ENCODE measurements at places on chromosomes 11 and 22.

DNA sequence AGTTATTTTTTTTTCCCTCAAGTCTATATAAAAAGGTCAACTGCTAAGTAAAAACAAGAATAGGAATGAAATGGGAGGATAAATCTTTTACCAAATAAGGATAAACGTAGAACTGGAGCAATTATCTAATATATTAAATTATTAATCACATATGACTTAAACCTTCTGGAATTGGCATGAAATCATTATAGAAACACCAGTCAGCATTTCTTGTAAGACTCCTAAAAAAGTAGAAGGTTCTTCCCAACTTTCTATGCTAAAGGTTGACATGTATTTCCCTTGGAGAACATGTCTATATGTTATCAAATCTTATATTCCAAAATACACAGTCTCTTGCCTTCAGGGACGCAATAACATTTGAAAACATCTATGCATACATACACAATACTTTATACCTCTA, 143.2 kb downstream of the SBF2 start:
- H3K4me1 ChIP-seq: no peaks in the 10 kb centered on the region
- no peak overlapping the region for H3K27ac ChIP-seq
- no peak for DNase-seq

GRCh38 chr22:23894710-23895598, 771 bp downstream of the MIF start:
- H3K27me3 ChIP-seq: no peaks in the 10 kb centered on the region
- peaks cover 6% of the 10 kb centered on the region for H3K36me3 ChIP-seq
- DNase-seq: peak; percentile 28
- H3K4me1 ChIP-seq: peaks cover 21% of the 10 kb centered on the region
- peak overlapping the region; percentile 93 for H3K27ac ChIP-seq

DNA sequence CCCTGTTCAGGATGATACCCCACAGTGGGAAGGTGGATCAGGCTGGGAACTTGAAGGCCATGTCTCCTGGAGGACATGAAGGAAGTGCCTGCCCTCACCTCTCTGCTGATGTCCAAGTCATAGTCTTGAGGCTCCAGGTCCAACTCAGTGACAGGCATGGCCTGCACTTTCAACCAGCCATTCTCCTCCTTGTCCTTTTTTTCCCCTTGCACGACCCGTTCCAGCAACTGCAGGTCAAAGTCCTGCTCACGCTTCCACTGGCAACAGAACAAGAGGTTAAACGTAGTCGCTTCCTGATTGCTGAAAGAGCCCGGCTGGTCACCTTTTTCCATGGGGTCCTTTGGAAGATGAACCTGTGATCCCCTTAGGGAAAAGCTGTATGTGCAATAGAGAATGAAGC, 47.7 kb downstream of the C11orf58 start:
- H3K4me1 ChIP-seq: peaks cover 4% of the 10 kb centered on the region
- no peak overlapping the region for H3K27ac ChIP-seq
- H3K4me3 ChIP-seq: no peak overlapping the region
- DNase-seq: no peak

GRCh38 chr22:44063462-44064371, 39.6 kb downstream of the PARVB start:
- no peak for DNase-seq
- H3K27ac ChIP-seq: no peak overlapping the region
- no peak overlapping the region for H3K4me3 ChIP-seq
- H3K4me1 ChIP-seq: no peaks in the 10 kb centered on the region
- H3K36me3 ChIP-seq: no peaks in the 10 kb centered on the region
- no peaks in the 10 kb centered on the region for H3K27me3 ChIP-seq

DNA sequence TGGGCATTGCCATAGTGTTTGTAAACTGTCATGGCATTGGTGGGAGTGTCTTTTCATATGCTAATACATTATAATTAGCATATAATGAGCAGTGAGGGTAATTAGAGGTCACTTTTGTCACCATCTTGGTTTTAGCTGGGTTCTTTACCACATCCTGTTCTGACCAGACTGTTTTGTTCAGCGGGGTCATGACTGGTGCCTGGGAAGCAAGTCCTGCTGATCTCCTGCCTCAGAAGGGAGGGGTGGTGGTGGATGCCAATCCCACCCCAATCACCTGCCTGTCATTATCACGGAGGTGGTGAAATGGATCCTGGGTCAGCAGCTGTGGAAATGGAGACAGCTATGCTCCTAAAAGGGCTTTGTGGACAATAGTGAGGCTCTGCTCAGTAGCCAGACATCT, 31.2 kb downstream of the IL18 start:
- H3K4me1 ChIP-seq: no peaks in the 10 kb centered on the region
- no peak for DNase-seq
- H3K27ac ChIP-seq: no peak overlapping the region
- no peaks in the 10 kb centered on the region for H3K36me3 ChIP-seq
- no peaks in the 10 kb centered on the region for H3K27me3 ChIP-seq

DNA sequence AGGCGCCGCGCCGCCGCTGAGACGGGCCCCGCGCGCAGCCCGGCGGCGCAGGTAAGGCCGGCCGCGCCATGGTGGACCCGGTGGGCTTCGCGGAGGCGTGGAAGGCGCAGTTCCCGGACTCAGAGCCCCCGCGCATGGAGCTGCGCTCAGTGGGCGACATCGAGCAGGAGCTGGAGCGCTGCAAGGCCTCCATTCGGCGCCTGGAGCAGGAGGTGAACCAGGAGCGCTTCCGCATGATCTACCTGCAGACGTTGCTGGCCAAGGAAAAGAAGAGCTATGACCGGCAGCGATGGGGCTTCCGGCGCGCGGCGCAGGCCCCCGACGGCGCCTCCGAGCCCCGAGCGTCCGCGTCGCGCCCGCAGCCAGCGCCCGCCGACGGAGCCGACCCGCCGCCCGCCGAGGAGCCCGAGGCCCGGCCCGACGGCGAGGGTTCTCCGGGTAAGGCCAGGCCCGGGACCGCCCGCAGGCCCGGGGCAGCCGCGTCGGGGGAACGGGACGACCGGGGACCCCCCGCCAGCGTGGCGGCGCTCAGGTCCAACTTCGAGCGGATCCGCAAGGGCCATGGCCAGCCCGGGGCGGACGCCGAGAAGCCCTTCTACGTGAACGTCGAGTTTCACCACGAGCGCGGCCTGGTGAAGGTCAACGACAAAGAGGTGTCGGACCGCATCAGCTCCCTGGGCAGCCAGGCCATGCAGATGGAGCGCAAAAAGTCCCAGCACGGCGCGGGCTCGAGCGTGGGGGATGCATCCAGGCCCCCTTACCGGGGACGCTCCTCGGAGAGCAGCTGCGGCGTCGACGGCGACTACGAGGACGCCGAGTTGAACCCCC, 798 bp downstream of the BCR start:
- H3K4me1 ChIP-seq: peaks cover 20% of the 10 kb centered on the region
- H3K27ac ChIP-seq: 0 out of 2 replicates have a peak overlapping the region, but pooled peaks have one; percentile 39
- H3K27me3 ChIP-seq: no peaks in the 10 kb centered on the region
- H3K36me3 ChIP-seq: no peaks in the 10 kb centered on the region
- DNase-seq: no peak

DNA sequence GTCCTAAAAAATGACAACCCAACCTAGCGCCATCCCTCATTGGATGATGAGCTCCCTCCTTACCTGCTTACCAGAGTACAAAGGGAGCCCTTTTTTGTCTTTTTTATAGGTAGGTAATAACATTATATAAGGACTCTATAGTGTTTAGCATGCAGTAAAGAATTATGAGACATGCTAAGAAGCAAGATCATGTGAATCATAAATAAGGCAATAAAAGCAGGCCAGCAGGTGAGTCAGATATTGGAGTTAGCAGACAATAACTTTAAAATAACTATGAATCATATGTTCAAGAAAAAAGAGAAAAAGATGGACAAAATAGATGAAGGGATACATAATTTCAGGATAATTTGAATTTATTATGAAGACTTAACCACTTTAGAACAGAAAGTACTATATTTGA, 81.5 kb downstream of the GRK3 start:
- DNase-seq: no peak
- no peaks in the 10 kb centered on the region for H3K36me3 ChIP-seq
- H3K4me3 ChIP-seq: no peak overlapping the region
- H3K27ac ChIP-seq: no peak overlapping the region

DNA sequence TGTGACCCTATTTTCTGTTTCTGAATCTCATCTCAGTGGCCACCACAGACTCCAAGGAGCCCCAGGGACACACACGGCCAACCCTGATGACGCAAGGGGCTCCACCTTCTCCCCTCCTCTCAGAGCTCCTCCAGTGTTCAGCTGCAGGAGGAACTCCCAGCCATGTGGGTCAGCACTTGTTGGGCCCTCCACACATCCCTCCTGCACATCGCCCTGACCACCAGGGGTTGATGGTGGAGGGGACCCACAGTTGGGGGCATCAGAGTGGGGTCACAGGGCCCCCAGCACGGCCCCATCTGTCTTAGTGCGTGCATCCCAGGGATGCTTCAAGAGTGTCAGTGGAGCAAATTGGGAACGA, 499.6 kb downstream of the BRD1 start:
- DNase-seq: no peak
- H3K27me3 ChIP-seq: no peaks in the 10 kb centered on the region
- H3K27ac ChIP-seq: no peak overlapping the region
- H3K36me3 ChIP-seq: no peaks in the 10 kb centered on the region

DNA sequence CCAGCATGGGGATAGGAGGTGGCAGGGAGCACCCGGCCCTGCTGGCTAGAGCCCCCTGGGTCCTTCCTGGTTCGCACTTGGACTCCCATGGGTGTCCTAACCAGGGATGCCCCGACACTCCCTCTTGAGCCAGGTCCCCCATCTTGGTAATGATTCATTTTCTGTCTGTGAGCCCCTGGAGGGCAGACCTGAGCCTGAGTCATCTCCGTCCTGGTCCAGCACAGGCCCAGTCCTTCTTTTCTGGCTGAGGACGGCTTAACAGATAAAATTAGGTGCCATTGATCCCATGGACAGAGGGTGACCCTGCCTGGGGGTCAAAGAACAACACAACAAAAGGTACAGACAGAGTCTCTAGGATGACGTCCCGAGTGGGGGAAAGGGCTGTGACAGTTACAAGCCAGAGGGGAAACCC, 3.5 kb downstream of the RHOD start:
- H3K4me1 ChIP-seq: peaks cover 23% of the 10 kb centered on the region
- no peak overlapping the region for H3K27ac ChIP-seq
- no peak for DNase-seq
- H3K4me3 ChIP-seq: no peak overlapping the region
- no peaks in the 10 kb centered on the region for H3K36me3 ChIP-seq

Data from Panc1 (cell line).